ENCODE measurements at places on chromosomes 3 and 15.

GRCh38 chr3:78351334-78351733, 1311.4 kb downstream of the ROBO2 start:
- DNase-seq, result no peak

DNA sequence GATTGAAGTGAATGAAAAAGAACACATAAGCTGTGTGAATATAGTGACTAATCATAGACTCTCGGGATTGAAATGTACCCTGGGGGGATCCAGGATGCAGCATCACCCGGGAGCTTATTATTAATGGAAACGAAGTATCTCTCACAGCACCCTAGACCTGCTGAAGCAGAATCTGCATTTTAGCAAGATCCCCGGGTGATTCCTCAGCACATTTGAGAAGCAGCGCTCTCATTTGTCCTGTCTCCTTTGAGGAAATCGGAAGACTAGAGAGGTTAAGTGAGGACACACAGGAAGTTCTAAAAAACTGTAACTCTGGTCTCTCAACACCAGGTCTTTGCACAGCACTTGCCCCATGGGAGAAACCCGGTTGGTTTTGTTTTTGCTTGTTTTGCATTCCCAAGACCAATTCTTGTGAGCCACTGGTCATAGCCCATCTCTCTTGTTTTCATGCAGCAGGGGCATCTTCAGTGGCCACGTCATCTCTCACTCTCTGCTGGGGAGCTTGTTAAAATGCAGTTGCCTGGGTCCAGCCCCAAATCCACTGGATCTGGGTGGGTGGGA, 30.2 kb downstream of the ZNF710 start:
- DNase-seq, result no peak

- no peak for DNase-seq
Measured at GRCh38 chr3:128285042-128285966, 132.0 kb downstream of the EEFSEC start.

GRCh38 chr15:48451241-48451640, 120.0 kb downstream of the DUT start:
- DNase-seq, result no peak

DNA sequence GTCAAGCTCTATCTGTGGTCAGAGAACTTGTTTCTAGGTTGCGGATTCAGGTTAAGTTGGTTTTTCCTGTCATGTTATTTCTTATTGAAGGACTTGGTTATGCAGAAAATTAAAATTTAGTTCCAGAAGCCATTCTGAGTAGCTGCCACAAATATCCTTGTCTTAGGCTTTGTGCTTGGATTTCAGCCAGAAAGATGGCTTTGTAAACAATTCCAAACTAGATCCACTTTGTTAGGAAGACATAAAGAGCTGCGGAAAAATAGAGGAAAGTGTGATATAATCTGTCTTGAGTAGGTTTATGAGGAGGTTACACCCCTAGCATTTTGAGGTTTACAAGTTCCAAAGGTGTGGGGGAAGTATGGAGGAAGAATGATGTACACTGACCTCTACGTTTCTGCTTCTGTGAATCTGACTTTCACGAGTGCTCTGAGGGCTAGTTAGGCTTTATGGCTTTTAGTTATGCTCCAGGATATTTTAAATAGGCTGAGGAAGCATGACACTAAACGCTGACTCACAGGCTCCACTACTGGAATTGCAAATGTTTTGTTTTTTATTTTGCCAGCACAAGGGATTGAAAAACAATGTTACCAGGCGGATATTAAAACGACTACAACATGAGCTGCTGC, 46.3 kb upstream of the UTS2B start:
- no peak for DNase-seq
